NCI-H524 (cell line): ENCODE measurements at places on chromosomes 2 and 18.

GRCh38 chr2:98509542-98510321, 65.1 kb downstream of the INPP4A start:
- DNase-seq: no peak

- DNase-seq: no peak
Measured at GRCh38 chr18:58135183-58135641, 91.2 kb downstream of the NEDD4L start.

DNA sequence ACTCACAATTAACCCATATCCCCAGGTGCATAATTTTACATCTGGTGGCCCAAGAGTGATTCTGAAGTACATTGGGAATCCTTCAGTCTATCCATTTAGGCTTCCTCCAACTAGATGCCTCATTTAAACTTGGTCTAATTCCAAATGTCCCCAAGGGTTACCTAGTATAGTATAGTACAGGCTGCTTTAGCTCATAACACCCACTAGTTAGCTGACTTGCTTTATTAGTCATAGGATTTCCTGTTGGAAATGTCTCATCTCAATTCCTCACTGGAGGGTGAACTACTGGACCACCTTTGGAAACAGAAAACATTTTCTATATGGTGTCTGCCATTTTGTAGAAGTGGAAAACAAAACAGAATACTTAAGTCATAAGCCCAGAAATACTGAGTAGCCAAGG, 202.5 kb upstream of the SESTD1 start:
- no peak for DNase-seq

DNA sequence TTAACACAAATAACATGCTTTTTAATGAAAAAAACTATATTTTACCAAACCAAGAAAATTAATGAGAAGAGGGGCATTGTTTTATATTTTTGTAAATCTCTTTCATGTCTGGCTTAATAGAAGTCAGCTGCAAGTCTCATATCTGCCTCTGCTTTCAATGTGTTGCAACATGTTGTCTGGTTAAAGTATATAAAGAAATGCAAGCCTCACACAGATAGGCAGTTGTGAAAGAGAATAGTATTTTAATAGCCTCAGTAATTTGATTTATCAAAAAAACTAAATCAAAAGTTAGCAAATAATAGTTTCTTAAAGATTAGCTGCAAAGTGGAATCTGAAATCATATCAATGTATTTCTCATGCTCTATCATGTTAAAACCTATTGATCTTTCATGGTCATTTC, 52.9 kb upstream of the NCOA1 start:
- DNase-seq: no peak

- DNase-seq: no peak
Measured at GRCh38 chr18:23257686-23258565, 122.6 kb downstream of the CABLES1 start.

GRCh38 chr2:192098814-192099491, 95.8 kb downstream of the TMEFF2 start:
- no peak for DNase-seq

GRCh38 chr2:188734691-188735090, 239.5 kb upstream of the COL3A1 start:
- DNase-seq: no peak

DNA sequence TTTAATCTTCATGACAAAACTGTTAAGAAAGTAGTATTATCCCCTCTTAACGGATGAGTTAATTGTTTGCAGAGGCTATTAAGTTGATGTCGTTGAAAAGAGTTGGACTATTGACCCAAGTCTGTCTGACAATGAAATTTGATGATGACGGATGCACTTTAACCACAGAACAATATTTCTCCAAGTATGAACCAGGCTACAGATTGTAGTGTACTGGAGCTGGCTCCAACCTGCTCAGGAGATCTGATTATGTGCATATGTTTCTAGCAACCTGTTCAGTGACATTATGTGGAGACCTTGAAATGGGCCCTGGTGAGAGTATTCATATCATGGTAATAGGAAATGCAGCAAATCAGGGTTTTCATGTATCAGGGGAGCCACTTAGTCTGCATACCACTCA, 174.1 kb downstream of the CDH7 start:
- peak; percentile 40 for DNase-seq
